ENCODE measurements at places on chromosomes 6 and 20. TPM values are rescaled to one million over a fixed set of nuclear protein-coding genes. Genes with fewer than 3 reads are reported as not detected.

DNA sequence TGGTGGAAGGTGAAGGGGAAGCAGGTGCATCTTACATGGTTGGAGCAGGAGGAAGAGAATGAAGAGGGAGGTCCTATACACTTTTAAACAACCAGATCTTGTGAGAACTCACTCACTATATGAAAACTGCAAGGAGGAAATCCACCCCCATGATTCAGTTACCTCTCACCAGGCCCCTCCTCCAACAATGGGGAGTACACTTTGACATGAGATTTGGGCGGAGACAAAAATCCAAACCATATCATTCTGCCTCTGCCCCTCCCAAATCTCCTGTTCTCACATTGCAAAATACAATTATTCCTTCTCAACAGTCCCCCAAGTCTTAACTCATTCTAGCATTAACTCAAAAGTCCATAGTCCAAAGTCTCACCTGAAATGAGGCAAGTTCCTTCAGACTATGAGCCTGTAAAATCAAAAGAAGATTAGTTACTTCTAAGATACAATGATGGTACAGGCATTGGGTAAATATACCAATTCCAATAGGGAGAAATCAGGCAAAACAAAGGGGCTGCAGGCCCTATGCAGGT lies 60.5 kb downstream of the EDN1 start:
- no peak for DNase-seq
- H3K27me3 ChIP-seq, result peaks cover 4% of the 10 kb centered on the region
- H3K27ac ChIP-seq, result no peak overlapping the region
- H3K4me3 ChIP-seq, result no peak overlapping the region
- no peaks in the 10 kb centered on the region for H3K4me1 ChIP-seq

DNA sequence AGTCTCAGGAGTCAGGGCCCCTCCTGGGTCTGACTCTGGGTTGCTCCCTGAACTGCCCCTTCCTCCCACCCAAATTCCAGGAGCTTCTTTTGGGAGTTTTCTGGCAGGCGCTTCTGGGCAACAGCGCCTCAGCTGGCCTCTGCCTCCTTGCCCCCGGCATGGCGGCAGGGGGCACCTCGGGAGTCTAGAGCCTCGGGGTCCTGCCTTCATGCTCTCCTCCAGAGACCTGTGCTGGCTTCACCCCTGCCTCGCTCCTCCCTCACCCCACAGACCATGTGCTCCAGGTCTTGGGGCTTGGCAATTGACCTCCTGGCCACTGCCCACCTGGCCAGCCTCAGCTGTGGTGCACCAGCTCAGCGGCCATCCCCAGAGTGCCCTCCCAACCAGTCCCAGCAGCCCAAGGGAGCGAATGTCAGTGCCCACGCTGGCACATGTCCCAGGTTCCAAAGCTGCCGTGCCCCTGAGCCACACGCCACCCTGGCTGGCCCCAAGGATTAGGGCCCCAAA lies 43.4 kb downstream of the SRC start:
- no peaks in the 10 kb centered on the region for H3K36me3 ChIP-seq
- peaks cover 51% of the 10 kb centered on the region for H3K4me1 ChIP-seq

DNA sequence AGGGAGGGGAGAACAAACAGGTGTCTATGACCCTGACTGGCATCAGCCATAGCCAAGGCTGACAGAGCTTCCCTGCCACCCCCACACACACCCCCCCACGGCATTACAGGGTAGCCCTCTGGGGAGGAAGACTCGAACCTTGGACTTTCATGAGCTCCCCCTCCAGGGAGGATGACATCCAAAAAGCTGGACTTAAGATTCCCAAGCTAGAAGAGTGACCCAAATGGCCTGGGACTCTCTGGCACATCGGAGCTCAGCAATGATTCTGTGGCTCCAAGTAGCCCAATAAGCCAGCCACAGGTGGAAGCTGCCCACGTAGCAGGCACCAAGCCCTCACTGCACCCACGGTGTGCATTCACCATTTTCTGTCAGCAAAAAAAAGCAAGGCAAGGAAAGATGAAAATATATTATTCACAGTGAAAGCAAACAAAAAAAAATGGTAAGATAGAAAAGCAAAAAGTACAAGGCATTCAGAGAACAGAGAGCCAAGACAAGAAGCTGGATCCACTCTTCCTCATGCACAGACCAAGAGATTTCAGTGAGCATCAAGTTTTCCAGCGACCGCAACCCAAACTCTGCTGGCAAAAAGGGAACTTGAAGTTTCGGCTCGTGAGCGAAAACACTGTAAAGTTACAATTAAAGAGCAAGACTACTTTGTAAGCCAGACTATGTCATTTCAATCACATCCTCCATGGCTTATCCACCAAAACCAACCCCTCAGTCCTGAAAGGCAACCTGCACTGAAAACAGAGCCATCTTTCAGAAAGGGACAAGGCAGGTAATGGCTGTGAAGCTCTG lies 10.9 kb downstream of the JAG1 start:
- no peaks in the 10 kb centered on the region for H3K27me3 ChIP-seq
- no peak overlapping the region for H3K27ac ChIP-seq
- H3K4me1 ChIP-seq, result no peaks in the 10 kb centered on the region
- no peaks in the 10 kb centered on the region for H3K36me3 ChIP-seq
- no peak overlapping the region for H3K4me3 ChIP-seq
- DNase-seq, result no peak

DNA sequence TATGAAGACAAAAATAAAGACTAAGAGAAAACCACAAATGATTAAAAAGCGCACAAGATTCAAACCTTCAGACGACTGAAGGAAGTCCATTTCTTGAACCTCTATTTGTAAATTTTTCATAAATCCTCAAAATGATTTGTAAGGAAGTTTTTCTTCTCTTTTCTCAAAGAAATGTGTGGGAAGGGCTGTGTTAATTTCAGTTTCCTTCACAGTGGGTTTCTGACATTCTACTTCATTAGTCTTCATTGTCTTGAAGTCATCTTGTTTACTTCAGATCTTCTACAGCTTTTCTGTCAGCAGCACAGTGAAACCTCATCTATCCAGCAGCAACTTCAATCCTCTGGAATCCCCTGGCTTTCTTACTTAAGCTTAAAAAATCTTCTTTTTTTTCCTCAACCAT lies 87.6 kb upstream of the MYLIP start:
- no peak overlapping the region for H3K4me3 ChIP-seq
- H3K27me3 ChIP-seq, result no peaks in the 10 kb centered on the region
- DNase-seq, result no peak
- no peaks in the 10 kb centered on the region for H3K36me3 ChIP-seq

- H3K27ac ChIP-seq, result no peak overlapping the region
- H3K4me1 ChIP-seq, result peaks cover 4% of the 10 kb centered on the region
- peaks cover 55% of the 10 kb centered on the region for H3K27me3 ChIP-seq
- no peaks in the 10 kb centered on the region for H3K36me3 ChIP-seq
Measured at GRCh38 chr20:62116558-62117361, 5.5 kb upstream of the LSM14B start.

- no peaks in the 10 kb centered on the region for H3K4me1 ChIP-seq
- H3K27ac ChIP-seq, result no peak overlapping the region
- no peak for DNase-seq
- no peak overlapping the region for H3K4me3 ChIP-seq
- peaks cover 14% of the 10 kb centered on the region for H3K36me3 ChIP-seq
Measured at GRCh38 chr6:41594326-41594725, 43.9 kb upstream of the MDFI start.

- H3K4me1 ChIP-seq, result peaks cover 10% of the 10 kb centered on the region
- no peaks in the 10 kb centered on the region for H3K36me3 ChIP-seq
- no peak overlapping the region for H3K27ac ChIP-seq
- H3K4me3 ChIP-seq, result no peak overlapping the region
- H3K27me3 ChIP-seq, result no peaks in the 10 kb centered on the region
Measured at GRCh38 chr6:3370361-3371221, 86.3 kb downstream of the SLC22A23 start.

- H3K27ac ChIP-seq, result no peak overlapping the region
- H3K36me3 ChIP-seq, result no peaks in the 10 kb centered on the region
- no peaks in the 10 kb centered on the region for H3K27me3 ChIP-seq
- H3K4me1 ChIP-seq, result no peaks in the 10 kb centered on the region
Measured at GRCh38 chr6:22764496-22764895, 195.1 kb downstream of the HDGFL1 start.

GRCh38 chr6:63516186-63516944 lies 55.9 kb upstream of the LOC128125822 start:
- no peaks in the 10 kb centered on the region for H3K27me3 ChIP-seq
- DNase-seq, result no peak
- H3K36me3 ChIP-seq, result no peaks in the 10 kb centered on the region
- H3K4me1 ChIP-seq, result no peaks in the 10 kb centered on the region
- H3K4me3 ChIP-seq, result no peak overlapping the region

GRCh38 chr20:57734754-57735153 lies 24.9 kb upstream of the PMEPA1 start:
- no peaks in the 10 kb centered on the region for H3K36me3 ChIP-seq
- no peak overlapping the region for H3K27ac ChIP-seq
- H3K4me3 ChIP-seq, result no peak overlapping the region
- H3K27me3 ChIP-seq, result peaks cover 26% of the 10 kb centered on the region
- no peaks in the 10 kb centered on the region for H3K4me1 ChIP-seq

- no peak overlapping the region for H3K27ac ChIP-seq
- no peak for DNase-seq
- no peak overlapping the region for H3K4me3 ChIP-seq
- H3K4me1 ChIP-seq, result no peaks in the 10 kb centered on the region
- H3K36me3 ChIP-seq, result peaks cover 16% of the 10 kb centered on the region
Measured at GRCh38 chr6:154751011-154751800, 18.0 kb downstream of the SCAF8 start.

- no peaks in the 10 kb centered on the region for H3K36me3 ChIP-seq
- H3K4me3 ChIP-seq, result no peak within 1 kb of the TSS
- no peak within 1 kb of the TSS for H3K27ac ChIP-seq
- H3K4me1 ChIP-seq, result peaks cover 6% of the 10 kb centered on the region
- peak; percentile 12 for DNase-seq
Measured at GRCh38 chr6:101393251-101393828, at the start of gene GRIK2. Gene GRIK2, plus strand, starts transcription at chr6:101393708.

DNA sequence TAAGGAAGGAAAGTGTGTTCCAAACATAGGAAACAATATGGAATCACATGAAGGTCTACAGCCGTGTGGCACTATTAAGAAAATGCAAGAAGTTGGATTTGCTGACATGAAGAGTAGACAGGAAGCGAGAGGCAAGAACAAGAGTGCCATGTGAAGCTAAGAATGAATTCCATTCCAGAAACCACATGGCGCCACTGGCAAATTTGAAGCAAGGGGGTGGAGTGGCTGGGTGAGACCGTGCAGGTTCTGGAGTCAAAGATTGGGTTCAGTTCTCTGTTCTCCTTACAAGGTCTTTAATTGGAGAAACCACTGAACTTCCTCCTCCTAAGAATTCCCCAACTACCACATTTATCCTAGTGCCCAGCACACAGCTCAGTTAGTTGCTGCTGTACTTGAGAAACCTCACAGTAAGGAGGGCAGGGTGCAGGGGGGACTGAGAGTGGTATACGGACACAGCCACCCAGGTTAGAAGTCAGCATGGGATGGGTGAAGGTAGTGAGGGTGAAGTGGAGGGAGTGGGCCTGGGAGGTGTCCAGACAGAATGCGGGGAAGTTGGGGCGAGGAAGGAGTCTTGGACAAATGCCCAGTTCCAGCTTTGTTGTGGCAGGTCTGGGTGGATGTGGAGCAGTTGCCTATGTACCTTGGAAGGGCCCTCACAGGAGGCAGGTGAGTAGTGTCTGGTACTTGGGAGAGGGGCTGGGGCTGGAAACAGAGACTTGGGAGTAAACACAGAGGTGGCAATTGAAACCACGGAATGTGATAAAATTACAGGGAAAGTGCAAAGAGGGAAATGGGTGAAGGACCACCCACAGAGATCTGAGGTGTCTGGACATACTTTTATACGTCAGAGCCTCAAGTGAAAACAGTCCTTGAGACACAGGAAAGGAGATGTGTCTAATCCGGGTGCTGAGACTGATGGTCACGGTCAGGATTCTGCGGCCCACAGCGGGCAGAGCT lies 14.3 kb downstream of the LYRM4 start:
- peaks cover 3% of the 10 kb centered on the region for H3K4me1 ChIP-seq
- no peak overlapping the region for H3K27ac ChIP-seq
- DNase-seq, result no peak
- H3K27me3 ChIP-seq, result no peaks in the 10 kb centered on the region

- no peak for DNase-seq
- H3K4me1 ChIP-seq, result peaks cover 15% of the 10 kb centered on the region
- H3K36me3 ChIP-seq, result no peaks in the 10 kb centered on the region
- no peak overlapping the region for H3K4me3 ChIP-seq
- H3K27me3 ChIP-seq, result no peaks in the 10 kb centered on the region
- no peak overlapping the region for H3K27ac ChIP-seq
Measured at GRCh38 chr6:157976345-157977175, 5.1 kb upstream of the SYNJ2 start.

DNA sequence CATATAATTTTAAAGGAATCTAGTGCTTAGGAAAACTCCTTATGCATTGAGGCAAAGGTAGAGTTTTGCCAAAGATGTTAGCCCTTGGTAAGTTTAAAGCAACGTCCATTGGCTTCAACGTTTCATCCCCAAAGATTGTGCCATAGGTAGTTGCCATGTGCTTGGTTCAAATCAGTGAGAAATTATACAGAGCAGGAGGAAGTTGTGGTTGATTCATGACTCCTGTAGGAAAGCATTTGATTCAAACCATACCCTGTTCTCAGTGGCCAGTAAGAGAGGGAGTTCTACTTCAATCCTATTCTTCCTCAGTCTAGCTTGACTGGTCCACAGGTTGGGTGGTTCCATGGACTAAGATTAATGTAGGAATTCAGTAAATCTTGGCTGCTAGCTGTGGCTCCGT lies 535.6 kb downstream of the QKI start:
- DNase-seq, result no peak
- H3K36me3 ChIP-seq, result no peaks in the 10 kb centered on the region
- no peak overlapping the region for H3K4me3 ChIP-seq
- peaks cover 39% of the 10 kb centered on the region for H3K27me3 ChIP-seq

GRCh38 chr20:35871259-35871771 lies 83.0 kb downstream of the SCAND1 start:
- H3K4me3 ChIP-seq, result no peak overlapping the region
- DNase-seq, result no peak

DNA sequence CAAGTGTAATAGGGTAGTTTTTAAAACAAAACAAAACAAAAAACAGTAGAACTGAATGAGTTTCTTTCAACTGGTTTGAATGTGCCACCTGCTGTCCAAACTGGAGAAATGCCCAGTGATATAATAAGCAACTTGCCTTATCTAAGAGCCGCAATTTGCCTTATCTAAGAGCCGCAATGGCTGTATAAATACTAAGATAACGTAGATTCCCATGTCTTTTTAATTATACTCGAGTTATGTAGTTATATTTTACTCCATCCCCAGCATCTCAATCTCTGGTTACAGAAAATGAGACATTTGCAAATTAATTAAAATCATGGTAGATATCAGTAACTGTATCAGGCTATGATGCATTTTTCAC lies 67.2 kb downstream of the RPP40 start:
- peaks cover 9% of the 10 kb centered on the region for H3K36me3 ChIP-seq
- H3K27me3 ChIP-seq, result no peaks in the 10 kb centered on the region
- H3K4me3 ChIP-seq, result no peak overlapping the region
- DNase-seq, result peak; percentile 69
- no peak overlapping the region for H3K27ac ChIP-seq

- H3K27me3 ChIP-seq, result no peaks in the 10 kb centered on the region
- H3K4me1 ChIP-seq, result peaks cover 7% of the 10 kb centered on the region
- no peak overlapping the region for H3K4me3 ChIP-seq
- no peak for DNase-seq
- no peak overlapping the region for H3K27ac ChIP-seq
Measured at GRCh38 chr20:48709058-48709691, 118.6 kb downstream of the PREX1 start.

The GNL1 gene
- 112 TPM for total RNA-seq

The PRRT1 gene
- total RNA-seq, result 1.9 TPM

The OPN5 gene
- not detected for total RNA-seq

The KCNS1 gene
- total RNA-seq, result not detected

The TMEM217 gene
- 1.9 TPM for total RNA-seq
